AG08395 (cell line): ENCODE measurements at places on chromosomes 13 and 19.
A peak's percentile ranks its signal among the peaks of the same experiment; 100 is the strongest.

GRCh38 chr13:19845758-19846157, 17.7 kb downstream of the ZMYM5 start:
- peak; percentile 92 for DNase-seq

DNA sequence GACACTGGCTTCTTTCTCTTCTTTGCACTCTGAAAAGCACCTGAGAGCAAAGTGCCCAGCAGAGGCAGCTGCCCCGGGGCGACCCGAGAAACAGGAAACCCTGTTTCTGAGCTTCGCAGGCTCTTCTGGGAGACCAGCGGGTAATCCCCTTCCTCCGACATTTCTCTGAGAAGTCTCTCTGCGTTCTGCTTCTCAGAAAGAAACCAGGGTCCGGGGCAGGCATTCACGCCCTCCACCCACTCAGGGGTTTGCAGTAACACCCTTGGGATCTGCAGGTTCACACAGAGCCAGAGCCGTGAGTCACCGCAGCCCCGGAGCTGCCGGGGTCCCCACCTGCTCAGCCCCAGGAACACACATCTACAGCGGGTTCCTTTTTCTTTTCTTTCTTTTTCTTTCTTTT, 86.0 kb downstream of the GADD45B start:
- DNase-seq = no peak

DNA sequence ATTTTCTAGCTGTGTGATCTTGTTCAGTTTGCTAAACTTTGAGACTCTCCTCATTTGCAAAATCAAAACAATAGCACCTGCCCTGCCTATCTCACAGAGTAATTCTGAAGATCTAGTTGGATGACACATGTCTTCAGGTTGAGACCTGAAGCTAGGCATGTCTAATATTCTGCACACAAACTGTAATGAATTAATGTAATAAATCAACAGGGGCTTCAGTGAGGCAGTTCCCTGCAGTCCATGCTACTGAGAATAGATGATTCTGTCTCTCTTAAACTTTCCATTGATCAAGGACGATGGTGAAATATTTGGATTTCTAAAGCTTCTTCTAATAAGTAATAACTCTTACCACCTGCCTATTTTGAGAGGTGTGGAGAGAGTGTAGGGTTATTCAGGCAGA, 268.1 kb upstream of the TMTC4 start:
- DNase-seq = no peak

- no peak for DNase-seq
Observed at GRCh38 chr19:46481223-46481848, 10.0 kb upstream of the PNMA8A start.

- no peak for DNase-seq
Observed at GRCh38 chr13:84400706-84401105, 518.4 kb upstream of the SLITRK1 start.

- DNase-seq = no peak
Observed at GRCh38 chr19:56372281-56372680, 21.1 kb downstream of the ZNF582 start.

DNA sequence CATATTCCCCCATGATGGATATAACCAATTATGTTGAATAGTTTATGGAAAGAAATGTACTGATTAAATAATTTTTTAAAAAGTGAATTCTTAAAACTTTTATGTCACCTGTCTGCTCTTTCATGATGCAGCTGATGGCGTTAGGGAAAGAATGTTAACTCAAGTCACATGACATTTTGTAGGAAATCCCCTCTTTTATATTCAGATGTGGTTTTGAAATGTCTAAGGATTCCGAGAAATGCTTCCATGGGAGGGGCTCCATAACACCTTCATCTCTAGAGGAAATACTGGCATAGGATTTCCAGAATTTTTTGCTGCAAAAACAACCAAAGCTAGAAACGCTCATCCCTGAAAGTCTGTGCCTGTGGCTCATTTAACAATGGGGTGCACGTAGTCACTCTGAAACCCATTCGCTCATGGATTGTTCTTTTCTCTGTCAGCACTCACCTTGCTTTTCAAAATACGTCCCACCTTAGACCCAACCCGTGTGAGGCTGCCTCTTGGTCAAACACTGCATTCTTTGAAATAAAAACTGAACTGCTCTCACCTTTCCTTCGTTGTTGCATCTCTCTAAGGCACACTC, 288.9 kb downstream of the SHISA2 start:
- DNase-seq = no peak

- DNase-seq = no peak
Observed at GRCh38 chr13:106911020-106911419, 343.1 kb upstream of the ARGLU1 start.

DNA sequence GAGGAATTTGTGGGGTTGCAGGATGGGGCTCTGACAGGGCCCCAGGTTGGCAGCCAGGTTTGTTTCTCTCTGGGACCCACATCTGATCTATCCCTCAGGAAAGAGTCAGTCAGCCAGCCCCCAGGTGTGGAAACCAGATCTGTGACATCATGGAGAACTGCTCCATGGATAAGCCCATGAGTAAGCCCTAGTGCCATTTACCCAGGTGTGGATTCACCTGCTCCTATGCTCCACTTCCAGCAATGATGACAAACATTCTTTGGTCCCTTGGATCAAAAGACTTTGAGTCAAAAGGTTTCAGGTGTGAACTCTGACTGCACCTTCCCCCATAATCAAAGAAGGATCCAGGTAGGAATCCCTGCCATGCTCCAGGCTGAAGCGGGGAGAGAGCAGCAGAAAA, 26.9 kb upstream of the IGFL4 start:
- no peak for DNase-seq

DNA sequence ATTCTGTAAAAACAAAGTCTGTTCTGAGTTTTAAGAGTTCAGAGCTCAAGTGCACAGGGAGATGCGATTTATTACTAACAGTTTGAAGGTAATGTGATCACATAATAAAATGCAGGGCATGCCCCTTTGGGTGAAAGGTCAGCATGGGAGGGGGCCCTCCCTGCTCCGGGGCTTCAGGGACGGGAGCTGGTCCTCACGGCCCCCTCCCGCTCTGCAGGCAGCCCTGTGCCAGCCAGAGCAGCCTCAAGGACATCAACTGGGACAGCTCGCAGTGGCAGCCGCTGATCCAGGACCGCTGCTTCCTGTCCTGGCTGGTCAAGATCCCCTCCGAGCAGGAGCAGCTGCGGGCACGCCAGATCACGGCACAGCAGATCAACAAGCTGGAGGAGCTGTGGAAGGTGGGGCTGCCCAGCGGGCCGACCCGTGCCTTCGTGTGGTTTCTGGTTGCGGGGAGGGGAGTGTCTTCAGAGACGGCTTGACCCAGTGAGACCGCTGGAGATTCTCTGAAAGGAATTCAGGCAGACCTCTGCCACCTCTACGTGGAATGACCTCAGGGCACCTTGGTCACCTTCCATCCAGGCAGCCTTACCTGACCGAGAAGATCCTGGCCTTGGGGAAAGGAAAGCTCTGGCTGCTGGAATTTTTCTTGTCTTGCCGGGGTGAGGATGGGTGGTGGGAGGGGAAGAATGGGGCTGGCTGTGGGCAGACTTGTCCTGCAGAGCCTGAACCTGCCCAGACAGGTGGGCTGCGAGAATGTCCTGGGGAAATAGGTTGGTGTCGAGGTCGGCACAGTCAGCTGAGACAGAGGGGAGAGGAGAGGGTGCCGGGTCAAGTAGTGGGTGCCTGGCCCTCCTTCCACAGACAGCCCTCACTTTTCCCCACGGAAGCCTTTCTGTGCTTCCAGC, 19.0 kb downstream of the UPF1 start:
- no peak for DNase-seq

DNA sequence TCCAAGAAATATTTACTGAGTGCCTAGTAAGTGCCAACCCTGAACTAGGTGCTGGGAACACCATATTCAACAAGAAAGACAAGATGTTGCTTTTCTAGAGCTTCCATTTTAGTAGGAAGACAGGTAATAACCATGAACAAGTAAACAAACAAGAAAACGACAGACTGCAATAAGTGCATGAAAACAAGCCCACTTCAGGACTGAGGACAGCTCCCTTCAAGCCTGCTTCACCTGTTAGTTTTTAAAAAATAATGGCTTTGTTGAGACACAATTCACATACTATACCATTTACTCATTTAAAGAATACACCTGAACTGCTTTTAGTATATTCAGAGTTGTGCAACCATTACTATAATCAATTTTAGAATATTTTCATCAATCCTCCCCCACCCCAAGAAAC, 30.4 kb downstream of the CYP4F22 start:
- no peak for DNase-seq
